ENCODE measurements at places on chromosomes 13 and 19.

- no peak for DNase-seq
Measured at GRCh38 chr13:26855071-26855470, 94.5 kb upstream of the GPR12 start.

DNA sequence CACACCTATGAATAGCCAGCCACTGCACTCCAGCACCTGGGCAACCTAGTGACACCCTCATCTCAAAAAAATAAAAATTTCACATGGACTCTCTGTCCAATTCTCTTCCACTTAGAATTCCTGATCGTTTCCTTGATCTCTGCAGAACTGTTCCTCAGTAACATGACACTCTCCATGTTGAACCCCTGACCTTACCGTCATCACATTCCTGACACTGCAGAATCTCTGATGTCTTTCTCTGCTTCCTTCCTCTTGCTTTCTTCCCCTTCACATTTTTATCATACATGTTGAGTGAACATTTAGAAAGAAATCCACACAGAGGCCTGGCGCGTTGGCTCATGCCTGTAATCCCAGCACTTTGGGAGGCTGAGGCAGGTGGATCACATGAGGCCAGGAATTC, 15.0 kb downstream of the ZNF114 start:
- DNase-seq = no peak

GRCh38 chr19:45917421-45918091, 3.0 kb upstream of the NANOS2 start:
- no peak for DNase-seq

GRCh38 chr13:109344552-109345157, 441.7 kb downstream of the IRS2 start:
- peak; percentile 77 for DNase-seq

- no peak for DNase-seq
Measured at GRCh38 chr13:72537395-72537780, 190.0 kb downstream of the MZT1 start.

DNA sequence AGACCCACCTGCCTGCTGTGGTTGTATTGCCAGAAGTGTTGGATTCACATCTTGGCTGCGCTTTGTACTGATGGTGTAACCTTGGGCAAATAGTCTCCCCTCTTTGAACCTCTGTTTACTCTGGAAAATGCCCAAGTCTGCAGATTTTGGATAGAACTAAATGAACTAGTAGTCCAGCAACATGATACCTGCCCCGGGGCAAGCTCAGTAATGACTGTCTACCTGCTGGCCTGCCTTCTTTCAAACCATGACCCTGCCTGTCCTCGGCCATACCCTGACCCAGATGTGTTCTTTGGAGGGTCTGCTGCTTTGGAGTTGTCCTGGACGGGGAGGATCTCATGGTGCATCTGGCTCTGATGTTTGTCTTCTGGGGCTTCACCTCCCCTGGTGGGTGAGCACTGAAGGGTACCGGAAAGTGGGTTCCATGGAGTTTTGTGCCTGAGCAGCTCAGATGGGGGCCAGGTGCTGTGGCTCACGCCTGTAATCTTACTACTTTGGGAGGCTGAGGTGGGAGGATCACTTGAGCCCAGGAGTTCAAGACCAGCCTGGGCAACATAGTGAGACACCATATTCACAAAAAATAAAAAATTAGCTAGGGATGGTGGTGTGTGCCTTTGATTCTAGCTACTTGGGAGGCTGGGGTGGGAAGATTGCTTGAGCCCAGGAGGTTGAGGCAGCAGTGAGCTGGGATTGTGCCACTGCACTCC, 59.5 kb downstream of the TNFRSF19 start:
- no peak for DNase-seq

DNA sequence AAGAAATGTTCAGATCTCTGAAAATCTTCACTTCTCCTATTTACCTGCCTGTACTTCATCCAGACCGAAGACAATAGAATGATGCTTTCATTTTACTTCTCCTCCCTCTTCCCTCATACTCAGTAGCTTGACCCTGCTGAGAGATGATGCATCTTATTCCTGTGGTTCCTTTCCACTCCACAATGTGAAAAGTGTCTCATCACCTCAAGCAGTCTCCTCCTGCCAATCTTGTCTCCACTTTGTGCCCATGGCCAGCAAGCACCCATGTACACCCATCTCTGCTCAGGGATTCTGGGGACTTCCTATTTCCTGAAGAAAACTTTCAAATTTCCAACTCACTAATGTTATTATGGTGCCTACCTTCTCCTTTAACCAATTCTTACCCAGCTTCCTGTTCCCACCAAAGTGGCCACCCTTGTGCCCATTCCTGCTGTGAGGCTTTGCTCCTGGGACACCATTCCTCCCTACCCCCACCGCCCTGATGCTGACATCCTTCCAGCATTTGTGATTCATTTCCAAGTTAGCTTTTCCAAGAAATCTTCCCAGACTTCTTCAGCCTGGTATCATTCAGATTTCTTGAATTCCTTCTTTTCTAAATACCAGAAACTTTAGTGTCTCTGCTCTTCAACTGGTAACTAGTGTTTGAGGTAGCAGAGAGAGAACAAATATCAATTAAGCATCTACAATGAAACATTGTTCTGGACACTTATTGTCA, 212.5 kb downstream of the POSTN start:
- DNase-seq = peak; percentile 8

- DNase-seq = no peak
Measured at GRCh38 chr19:39199025-39199424, 2.3 kb downstream of the NCCRP1 start.

GRCh38 chr19:46746281-46747057, at the start of gene STRN4:
Gene STRN4, minus strand, starts transcription at chr19:46746450. Its CDS starts 20 bp downstream, at chr19:46746430.
- DNase-seq = no peak

DNA sequence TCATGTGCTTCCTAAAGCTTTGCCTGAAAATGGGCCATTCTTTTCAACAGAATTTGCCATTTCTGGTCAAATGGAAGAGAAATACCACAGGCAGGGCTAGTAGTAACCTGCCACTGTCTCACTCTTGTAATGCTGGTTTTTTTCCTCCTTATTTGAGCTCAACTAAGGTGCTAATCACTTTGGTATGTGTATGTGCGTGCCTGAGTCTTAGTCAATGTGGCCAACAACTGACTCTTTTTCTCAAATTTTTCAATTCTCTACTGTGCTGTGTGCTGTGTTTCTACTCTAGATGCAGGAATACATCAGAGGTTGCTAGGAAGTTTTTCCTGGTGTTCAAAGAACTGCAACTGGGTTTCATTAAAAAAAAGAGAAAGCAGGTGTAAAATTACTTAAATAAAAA, 870.2 kb downstream of the EFNB2 start:
- peak; percentile 16 for DNase-seq

GRCh38 chr13:74015137-74015536, 119.1 kb downstream of the KLF12 start:
- no peak for DNase-seq

DNA sequence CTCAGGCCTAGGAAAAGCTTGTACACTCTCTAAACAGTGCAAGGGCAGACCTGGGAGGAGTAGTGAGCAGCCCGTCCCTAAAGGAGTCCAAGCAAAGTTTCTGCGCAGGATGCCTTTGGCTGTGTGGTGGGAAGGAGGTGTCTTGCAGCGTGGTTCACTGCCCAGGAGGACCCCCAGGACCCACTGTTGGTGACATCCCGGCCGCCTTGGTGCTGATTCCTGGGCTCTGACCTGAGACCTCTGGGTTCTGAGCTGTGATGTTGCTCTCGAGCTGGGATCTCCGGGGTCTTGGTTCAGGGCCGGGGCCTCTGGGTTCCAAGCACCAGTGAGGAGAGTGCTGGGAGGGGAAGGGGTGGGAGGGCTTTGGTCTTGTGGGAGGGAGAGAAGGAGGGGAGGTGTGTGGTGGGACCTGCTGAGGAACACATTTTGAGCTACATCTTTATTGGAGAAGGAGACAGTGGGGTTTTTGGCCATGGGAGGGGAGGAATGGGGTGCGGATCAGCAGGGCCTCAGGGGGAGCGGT, 4.1 kb downstream of the PGLYRP1 start:
- DNase-seq = no peak

DNA sequence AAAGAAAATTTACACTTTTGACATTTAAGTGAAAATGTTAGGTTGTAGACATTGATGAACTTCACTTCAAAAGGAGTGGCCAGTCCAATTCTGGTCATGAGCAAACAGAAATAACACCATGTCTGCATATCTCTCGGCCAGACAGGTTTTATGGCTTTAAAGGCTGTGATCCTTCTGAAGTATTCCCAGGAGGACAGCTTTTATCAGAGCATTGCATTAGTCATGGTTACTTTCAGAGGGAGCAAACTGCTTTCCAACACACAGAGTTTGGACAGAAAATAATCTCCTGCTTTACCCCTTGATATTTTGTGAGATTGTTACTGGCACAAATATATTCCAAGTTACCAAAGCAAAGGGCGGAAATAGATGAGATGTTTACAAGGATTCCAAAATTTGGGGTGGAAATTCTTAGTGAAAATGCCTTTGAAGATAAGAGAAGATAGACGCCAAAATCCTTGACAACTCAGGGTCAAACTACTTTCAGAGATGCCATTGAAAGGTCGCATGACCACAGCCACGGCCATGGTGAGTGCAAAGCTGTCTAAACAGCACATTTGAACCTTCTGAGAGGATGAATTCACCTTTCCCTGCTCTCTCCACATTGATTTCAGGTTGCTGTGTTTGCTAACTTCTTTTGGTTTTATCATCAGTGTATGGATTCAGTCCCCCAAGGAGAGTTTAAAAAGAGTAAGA, 584.5 kb upstream of the SGCG start:
- no peak for DNase-seq

DNA sequence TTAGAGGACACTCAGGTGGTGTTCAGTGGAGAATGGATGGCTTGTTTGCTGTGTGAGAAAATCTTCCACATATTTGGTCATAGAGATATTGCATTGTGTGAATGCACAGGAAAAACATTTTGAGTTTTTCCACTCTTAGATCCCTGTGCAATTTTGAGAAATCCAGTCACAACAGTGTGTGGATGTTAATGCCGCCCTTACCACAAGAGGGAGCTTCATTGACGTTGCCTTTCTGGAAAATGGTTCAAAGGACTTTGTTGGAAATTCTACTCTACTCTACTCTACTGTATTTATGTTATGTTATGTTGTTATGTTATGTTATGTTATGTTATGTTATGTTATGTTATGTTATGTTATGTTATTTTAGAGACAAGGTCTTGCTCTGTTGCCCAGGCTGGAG, 13.4 kb downstream of the ZNF20 start:
- DNase-seq = no peak
